ENCODE measurements at places on chromosomes 4 and X.

GRCh38 chrX:107450823-107451509, 1.5 kb downstream of the FRMPD3 start:
- DNase-seq: no peak

DNA sequence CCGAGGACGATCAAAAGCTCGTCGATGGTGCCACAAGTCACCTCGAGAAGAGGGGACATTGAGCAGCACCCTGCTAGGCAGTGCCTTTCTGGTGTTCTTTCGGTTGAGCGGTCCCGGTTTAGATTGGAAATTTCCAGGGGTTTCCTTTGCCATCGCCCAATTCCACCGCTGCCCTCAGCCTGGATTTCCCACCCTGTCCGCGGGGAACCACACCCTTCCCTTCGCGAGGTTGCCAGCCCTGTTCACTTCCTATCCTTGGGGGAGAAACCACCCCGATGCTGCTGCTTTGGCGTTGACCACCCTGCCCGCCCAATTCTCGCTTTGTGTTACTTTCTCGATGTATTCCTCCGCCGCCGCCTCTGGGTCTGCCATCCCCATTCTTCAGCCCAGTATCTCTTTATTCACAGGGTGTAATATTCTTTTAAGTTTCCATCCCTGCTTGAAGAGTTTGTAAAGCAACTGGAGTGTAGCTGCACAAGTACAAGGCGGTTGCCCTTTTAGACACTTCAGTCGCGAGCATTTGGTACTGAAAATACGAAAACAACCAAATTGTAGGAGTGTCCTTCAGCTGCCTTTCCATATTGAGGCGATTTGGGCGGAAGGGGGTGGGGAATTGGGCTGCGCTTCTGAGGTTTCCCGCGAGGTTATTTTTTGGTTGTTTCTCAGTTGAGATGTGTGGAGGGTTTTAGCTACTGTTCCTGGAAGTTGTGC, 1.1 kb downstream of the OGT start:
- no peak for DNase-seq

GRCh38 chr4:101020956-101021355, 326.4 kb downstream of the PPP3CA start:
- no peak for DNase-seq

DNA sequence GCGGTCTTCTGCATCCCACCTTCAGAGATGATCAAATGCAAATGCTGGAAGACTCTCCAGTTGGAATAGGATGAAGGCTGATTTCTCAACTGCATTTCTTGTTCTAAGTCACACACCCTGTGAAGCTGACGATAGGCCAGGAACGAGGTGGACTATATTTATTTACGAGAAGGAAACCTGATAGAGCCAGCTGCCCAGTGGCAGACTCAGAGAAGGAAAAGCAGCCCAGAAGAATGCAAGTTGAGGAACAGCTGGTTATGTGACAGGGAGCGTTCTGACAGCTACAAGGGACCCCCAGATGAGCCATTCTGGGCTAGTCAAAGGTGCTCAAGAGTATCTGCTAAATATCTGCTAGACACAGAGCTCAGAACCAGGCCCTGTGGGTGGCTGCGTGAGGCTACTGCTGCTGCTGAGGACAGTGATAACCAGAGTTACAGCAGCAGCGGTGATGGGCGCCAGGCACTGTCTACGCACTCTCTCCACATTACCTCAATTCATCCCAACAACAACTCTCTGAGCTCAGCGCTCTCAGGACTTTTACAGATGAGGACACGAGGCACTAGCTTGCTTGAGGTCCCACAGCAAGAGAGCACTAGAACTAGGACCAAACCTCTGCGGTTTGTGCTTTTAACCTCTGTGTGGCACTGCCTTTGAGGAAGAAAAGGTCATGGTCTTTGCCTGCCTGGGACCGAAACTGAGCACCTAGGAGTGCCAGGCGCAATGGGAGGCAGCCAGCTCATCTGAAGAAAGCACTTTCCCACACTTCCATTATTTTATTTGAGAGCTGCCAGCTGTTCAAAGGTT, 69.0 kb downstream of the GATB start:
- no peak for DNase-seq

DNA sequence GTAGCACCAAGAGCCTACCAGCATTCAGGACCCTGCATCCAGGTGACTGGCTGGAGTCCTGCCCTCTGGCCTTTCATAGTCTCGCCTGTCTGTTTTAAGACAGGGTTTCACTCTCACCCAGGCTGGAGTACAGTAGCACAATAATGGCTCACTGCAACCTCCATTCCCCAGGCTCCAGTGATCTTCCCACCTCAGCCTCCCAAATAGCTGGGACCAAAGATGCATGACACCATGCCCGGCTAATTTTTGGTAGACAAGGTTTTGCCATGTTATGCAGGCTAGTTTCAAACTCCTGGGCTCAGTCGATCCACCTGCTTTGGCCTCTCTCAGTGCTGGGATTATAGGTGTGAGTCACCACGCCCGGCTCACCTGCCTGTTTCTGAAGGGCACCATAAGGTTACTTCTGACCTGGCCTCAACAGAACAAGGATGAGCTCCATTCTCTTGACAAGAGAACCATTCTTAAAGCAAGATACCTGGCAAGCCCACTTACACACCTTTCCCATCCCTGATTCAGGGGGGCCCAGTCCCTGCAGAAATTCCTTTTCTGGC, 6.7 kb downstream of the RPS4X start:
- DNase-seq: no peak

- no peak for DNase-seq
Observed at GRCh38 chr4:187577941-187578480, 417.6 kb upstream of the ZFP42 start.

- DNase-seq: no peak
Observed at GRCh38 chr4:166987026-166987425, 247.3 kb downstream of the SPOCK3 start.

DNA sequence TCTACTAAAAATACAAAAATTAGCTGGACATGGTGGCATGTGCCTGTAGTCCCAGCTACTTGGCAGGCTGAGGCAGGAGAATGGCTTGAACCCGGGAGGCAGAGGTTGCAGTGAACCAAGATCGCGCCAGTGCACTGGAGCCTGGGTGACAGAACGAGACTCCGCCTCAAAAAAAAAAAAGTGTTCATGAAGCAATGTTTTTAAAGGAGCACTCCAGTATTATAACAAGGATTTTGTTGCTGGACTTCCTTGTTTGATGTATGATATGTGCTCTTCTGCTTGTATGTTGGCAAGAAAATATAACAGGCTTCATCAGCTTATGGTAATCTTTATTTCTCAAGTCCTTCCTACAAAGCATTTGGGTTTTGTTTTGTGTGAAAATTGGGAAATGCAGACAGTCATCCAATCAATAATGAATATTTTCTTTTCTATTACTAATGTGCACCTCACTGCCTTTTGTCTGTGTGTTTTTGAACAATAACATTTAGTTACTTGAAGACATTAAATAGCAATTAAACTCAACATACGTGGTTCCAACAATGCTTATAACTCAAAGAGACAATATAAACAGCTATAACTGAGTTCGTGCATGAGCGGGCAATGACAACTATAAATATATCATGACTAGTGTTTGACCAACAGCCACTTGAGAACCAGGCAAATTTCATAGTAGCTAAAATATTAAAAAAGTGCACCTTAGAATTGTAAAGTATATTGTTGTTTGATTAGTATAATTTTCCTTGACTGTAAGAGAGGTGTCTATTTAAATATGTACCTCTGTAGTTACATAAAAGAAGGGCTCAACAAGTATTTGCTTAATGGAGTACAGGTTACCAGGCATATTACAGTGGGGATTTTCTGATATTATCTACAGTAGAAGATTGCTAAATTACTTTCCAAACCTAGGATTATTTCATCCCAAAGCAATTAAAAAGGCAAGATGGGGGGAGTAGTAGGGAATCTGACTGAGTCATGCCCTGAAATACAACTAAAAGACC, 210.7 kb downstream of the PPP3CA start:
- no peak for DNase-seq

Data from stimulated activated CD4-positive, alpha-beta T cell treated with anti-CD3 and anti-CD28 coated beads, Interleukin-2, amount 100 ng/mL, for 4 hours (primary cell).